ENCODE measurements at places on chromosomes 11 and 22.

DNA sequence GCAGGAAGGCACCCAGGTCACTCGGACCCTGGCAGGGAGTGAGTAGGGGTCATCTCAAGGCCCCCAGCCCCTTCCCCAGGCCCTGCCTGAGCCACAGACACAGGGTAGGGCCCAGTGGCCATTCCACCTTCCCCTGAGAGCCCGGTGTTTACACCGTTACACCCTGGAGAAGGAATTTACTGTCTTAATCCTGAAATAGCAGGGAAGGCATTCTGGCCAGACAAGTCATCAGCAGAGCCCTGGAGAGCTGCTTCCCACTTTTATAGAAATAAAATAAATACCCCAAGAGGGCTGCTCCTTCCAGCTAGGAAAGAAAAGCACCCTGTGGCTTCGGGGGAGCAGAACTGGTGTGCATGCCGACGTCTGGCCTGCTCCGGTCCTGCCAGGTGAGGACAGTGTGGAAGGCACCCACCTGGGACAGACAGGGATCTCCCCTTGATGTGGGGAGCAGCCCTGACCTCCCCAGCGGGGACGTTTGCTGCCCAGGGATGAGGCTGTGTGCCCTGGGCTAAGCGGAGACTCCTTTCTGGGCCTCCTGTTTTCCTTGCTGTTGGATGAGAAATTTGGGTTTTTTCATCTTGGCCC is 180.0 kb downstream of the MN1 start:
- no peak overlapping the region for H3K4me3 ChIP-seq
- H3K27ac ChIP-seq = no peak overlapping the region
- no peak for DNase-seq
- H3K27me3 ChIP-seq = no peaks in the 10 kb centered on the region

DNA sequence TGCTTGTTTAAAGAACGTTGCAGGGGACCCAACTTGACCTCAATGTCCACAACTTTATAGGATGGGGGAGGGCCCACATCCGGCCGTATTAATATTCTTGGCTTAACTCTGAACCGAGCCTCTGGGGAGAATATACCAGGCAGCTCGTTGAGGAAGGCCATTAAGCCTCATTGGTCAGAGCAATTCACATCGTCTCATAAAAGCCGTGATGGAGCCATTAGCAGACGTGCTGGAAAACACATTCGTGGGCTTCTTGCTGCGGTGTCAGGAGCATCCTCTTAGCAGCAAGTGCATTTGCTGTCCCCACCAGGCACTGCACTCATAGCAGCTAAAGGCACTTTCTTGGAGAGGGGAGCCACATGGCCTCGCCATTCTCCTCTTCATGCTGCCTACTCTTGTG is 14.9 kb downstream of the DSCAML1 start:
- no peak overlapping the region for H3K27ac ChIP-seq
- no peak overlapping the region for H3K4me3 ChIP-seq
- H3K4me1 ChIP-seq = no peaks in the 10 kb centered on the region
- DNase-seq = no peak
- H3K36me3 ChIP-seq = no peaks in the 10 kb centered on the region

DNA sequence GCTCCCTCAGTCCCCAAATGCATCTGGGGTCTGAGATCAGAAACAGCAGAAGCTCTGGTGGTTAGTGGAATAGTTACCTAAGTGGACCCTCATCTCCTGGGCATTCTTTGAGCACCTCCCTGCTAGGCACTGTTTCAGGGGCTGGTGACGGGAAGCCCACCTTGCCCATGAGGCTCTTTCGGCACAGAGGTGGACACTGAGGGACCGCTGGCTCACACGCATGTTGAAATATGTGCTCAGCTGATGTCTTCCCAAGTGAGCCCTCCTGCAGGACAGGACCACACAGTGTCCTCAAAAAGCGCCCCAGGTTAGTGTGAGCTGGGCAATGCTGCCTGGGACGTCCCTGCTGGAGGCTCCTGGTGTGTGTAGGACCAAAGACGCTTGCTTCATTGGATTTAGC is 1379.9 kb downstream of the TBC1D22A start:
- no peak overlapping the region for H3K27ac ChIP-seq
- H3K27me3 ChIP-seq = no peaks in the 10 kb centered on the region
- DNase-seq = no peak
- no peak overlapping the region for H3K4me3 ChIP-seq

DNA sequence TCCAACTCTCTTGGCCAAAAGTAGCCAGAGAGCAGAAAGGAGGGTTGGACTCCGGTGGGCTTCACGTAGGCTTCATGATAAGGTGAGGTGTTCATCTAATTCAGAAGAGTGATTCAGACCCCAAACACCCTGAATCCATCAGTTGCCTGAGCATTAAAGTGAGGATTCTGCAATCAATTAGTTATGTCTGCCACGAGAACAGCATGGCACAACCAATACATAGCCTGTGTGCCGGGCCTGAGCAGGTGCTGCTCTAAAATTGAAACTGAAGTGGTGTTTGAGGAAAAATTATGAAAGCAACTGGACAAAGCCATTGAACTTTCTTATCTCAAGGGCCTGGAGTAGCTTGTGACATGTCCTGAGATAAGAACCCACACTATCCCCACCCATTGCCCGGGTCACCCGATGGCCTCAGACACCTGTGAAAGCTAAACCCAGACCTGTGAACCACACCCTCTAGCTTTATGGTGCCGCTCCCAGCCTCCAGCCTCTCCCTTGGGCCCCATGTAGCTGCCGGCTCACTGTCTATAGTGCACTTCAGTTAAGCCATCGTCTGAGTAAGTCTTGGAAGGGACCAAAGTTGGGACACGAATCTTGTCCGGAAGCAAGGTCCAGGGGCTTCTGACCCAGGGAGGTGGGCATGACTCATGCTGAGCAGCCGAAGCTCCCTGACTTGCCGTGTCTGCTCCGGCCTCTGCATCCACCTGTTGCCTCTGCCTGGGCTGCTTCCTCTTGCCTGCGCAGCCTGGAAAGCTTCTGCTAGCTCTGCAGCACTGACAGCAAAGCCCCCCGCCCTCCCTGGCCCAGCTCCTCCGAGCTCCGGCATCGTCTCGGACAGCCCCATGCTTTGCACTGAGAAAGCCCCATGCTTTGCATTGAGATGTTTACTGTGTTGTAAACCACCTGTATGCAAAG is 5.7 kb upstream of the MYEOV start:
- H3K4me1 ChIP-seq = peaks cover 6% of the 10 kb centered on the region
- no peaks in the 10 kb centered on the region for H3K27me3 ChIP-seq
- no peak overlapping the region for H3K4me3 ChIP-seq
- no peaks in the 10 kb centered on the region for H3K36me3 ChIP-seq
- DNase-seq = no peak

GRCh38 chr22:47280301-47280700 is 517.9 kb downstream of the TBC1D22A start:
- DNase-seq = no peak
- no peak overlapping the region for H3K4me3 ChIP-seq
- no peaks in the 10 kb centered on the region for H3K27me3 ChIP-seq
- H3K27ac ChIP-seq = no peak overlapping the region
- H3K4me1 ChIP-seq = no peaks in the 10 kb centered on the region
- H3K36me3 ChIP-seq = peaks cover 27% of the 10 kb centered on the region

DNA sequence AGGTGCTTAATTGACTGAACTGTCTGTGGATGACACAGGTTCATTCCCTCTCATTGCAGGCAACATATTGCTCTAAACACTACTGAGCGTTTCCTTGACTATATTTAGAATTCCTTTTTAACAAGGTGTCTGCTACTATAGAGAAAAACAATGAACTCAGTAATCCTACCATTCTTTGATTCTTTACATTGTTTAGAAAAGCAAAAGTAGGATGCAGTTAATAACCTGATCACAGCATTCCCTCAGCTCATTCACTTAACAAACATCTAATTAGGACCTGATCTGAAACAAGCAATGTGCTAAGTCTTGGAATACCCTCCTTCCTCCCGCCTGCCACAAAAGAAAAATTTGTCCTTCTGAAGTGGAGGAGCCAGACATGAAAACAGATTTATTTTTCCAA is 313.1 kb downstream of the LRRC4C start:
- no peaks in the 10 kb centered on the region for H3K36me3 ChIP-seq
- H3K27me3 ChIP-seq = no peaks in the 10 kb centered on the region
- no peak overlapping the region for H3K4me3 ChIP-seq
- H3K4me1 ChIP-seq = peaks cover 2% of the 10 kb centered on the region
- H3K27ac ChIP-seq = no peak overlapping the region
- no peak for DNase-seq

GRCh38 chr11:10584071-10584501 is 15.6 kb upstream of the LYVE1 start:
- H3K4me3 ChIP-seq = no peak overlapping the region
- peaks cover 2% of the 10 kb centered on the region for H3K36me3 ChIP-seq
- DNase-seq = no peak
- H3K4me1 ChIP-seq = no peaks in the 10 kb centered on the region
